AG09319 (cell line): ENCODE measurements at places on chromosomes 5 and 9.

DNA sequence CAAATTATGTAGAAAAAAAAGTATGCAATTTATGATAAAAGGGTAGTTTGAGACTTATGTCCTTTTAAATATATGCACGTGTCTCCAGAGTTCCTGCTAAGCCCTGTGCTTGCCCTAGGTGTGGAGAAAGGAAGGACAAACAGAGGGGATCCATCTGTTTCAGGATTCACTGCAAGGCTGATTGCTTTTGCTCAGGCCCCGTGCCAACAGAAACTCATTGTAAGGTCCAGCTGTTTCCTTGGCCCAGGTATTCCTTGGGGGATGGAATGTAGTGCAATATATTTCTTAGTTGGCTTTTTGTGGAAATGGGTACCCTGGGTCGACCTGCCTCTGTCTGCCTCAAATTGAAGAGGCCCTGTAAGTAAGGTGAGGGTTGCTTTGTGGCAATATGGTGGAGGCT is 268.6 kb upstream of the CLINT1 start:
- no peak for DNase-seq

DNA sequence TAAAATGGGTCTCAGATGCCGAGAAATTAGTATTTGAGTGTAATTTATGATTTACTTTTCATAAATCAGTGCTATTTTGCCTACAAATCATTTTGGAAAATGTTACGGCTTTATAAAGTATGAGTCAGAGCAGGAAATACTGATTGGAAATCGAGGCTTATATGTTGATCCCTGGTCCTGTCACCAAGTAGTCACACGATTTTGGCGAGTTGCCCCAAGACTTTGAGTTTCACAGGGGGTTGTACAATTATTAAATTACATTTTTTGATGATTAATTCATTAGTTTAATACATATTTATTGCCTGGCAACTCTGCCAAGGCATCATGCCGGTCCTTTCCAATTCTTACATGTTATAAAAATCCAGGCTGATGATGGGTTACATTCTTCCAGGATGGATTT is 443.9 kb upstream of the KLF4 start:
- no peak for DNase-seq

- DNase-seq: no peak
Measured at GRCh38 chr9:99911600-99911999, 5.1 kb downstream of the STX17 start.

DNA sequence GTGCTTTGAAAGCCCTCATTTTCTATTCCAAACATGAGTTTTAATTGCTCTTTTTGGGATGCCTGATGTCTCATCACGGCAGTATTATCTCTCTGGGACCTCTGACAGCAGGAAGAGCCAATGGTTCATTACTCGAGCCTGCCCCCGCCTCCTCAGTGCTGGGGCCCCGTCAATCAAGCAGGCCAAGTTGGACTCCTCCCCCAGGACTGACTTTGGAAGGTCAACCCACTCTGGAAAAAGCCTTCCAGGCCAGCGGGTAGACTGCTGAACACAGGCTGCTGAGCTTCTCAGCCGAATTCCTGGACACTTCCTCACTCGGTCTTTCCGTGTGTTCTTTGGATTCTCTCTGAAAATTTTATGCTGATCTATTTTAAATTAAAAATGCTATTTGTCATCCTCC is 9.5 kb upstream of the BARHL1 start:
- DNase-seq: no peak

DNA sequence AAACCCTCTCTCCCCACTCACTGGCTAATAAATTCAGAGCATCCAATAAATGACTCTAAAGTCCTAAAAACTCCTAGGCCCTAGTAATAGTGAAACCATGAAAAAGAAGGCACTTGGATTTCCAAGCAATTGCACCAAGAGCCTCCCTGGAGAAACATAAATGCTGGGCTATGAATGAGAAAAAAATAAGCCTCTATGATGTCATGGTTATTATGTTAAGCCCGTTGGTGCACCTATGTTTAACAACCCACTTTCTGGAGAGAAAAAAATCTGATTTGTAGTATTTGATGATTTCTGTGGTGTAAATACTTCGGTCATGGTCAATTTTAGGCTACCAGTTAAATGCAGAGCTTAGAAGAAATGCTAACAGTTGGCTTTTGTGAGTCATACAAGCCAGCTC is 8.4 kb downstream of the CFAP90 start:
- DNase-seq: no peak

GRCh38 chr9:77809552-77809951 is 161.4 kb upstream of the GNA14 start:
- DNase-seq: no peak

GRCh38 chr5:66796305-66797292 is 200.4 kb downstream of the MAST4 start:
- no peak for DNase-seq

GRCh38 chr9:105147110-105147871 is 97.2 kb upstream of the SLC44A1 start:
- no peak for DNase-seq

GRCh38 chr5:75510836-75511434 is 494 bp downstream of the CERT1 start:
- DNase-seq: no peak

GRCh38 chr9:88954066-88954465 is 37.2 kb upstream of the S1PR3 start:
- DNase-seq: no peak

DNA sequence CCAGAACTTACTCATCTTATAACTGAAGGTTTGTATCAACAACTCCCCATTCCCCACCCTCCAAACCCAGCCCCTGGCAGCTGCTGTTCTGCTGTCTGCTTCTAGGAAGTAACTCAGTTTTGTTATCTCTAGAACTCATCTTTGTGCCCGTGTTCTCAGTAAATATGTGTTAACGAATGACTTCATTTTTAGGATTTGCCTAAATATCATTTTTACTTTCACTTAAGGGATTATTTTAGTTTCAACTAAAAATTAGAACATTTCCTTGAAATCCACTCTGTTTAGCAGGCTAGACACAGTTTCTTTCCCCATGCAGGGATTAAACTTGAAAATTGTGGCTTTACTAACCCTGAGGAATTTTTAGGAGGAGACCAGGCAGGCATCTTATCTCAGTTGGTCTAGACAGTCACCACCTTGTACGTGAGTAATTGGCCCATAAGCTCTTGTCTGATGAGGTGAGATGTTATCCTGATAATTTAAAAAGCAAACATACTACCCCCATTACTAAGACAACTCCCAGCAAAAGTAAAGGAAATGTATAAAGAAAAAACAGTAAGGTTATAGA is 68.2 kb upstream of the TNFAIP8 start:
- no peak for DNase-seq

GRCh38 chr9:128161215-128161902 is 1.3 kb downstream of the BBLN start:
- no peak for DNase-seq

GRCh38 chr9:91736898-91737601 is 213.0 kb downstream of the ROR2 start:
- no peak for DNase-seq

GRCh38 chr9:107423540-107423939 is 66.0 kb downstream of the KLF4 start:
- no peak for DNase-seq

DNA sequence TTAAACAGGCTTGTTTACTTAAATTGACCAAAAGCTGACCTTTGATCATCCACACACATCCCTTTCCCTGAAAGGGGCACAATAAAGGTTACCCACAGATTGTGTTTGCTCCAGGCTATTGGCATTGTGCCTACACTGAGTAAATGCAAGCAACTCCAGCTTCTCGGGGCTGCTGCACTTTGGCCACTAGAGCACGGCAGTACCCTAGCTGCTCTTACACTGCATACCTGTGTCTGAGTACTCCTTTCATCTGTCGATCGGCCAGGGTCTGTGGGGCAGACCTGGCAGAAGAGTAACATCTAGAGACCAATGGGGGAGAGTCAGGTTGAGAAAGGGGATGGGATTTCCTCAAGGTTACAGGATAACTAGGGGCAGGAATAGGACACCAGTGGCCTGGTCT is 281.9 kb upstream of the NMUR2 start:
- no peak for DNase-seq

GRCh38 chr9:113991714-113992113 is 86.4 kb downstream of the AMBP start:
- DNase-seq: no peak

- peak; percentile 70 for DNase-seq
Measured at GRCh38 chr5:124748687-124749594, 2.5 kb upstream of the ZNF608 start.

DNA sequence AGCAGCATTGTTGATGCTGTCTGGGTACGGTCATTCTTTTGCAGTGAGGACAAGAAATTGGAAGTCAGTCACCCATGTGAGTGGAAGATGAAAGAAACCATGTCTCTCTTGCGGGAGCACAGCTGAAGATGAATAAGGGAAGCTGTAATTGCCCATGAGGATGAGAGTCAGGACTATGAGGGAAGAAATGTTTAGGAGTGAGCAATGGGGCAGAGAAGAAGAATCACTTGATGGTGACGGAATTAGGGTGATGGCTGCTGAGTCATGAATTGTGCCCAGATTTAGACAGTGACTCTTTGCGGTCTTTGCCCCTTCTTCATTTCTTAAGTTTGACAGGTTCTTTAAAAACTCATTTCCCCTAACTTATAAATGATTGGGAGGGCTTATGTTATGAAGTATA is 183.3 kb downstream of the MAST4 start:
- no peak for DNase-seq

DNA sequence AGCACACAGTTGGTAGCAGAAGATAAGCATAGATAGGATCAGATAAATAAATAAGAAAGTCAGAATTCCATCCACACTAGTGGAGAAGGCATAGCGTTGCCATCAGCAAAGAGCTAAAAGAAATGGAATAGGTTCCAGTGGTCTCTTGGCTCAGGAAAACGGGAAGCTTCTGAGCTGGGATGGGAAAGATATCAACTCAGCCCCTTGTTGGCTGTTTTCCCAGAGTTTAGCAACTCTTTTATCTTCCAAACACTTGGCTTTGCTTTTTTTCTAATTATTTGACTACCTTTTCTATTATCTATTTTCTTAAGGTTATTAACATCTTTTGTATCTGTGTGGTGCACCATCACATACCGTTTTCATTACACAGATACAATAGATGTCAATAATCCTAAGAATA is 445.7 kb upstream of the TRPC7 start:
- DNase-seq: no peak

DNA sequence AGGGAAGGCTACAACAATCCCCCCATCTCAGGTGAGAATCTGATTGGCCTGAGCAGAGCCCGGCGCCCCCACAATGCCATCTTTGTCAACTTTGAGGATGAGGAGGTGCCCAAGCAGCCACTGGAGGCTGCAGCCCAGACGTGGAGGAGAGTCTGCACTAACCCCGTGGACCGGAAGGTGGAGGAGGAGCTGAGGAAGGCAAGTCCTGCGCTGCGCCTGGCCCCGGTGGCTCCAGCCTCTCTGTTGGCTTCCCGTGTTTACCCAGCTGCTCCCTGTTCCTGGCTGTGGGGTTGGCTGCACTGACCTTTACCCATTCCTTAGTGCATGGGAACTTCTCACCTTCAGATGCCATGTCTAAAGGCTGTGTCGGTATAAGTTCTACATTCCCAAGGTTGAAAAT is 11.0 kb upstream of the CEL start:
- no peak for DNase-seq

DNA sequence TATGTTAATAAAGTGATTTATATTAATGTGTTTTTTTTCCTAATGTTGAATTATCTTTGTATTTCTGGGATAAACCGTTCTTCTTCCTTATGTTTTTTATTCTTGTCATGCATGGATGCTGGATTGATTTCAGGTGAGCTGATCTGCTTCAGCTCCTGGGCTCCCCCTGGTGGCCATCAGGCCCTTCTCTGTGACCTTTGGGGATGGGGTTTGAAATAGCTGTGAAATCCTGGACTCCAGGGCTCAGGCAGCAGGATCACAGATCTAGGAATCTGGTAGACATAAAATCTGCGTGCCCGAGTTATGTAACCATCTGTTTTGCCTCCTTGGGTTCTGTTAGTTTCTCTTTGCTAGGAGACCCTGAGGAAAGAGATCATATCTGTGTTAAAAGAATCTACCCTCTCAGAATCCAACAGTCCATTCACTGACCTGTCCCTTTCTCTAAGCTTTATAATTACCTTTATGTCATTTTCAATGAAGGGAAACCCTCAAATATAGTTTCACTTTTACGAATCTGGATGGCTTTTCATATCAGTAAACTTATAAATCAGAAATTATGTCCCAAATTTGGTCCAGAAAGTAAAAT is 12.2 kb upstream of the OR13J1 start:
- peak; percentile 47 for DNase-seq

GRCh38 chr5:91219091-91219802 is 163.9 kb downstream of the ARRDC3 start:
- peak; percentile 50 for DNase-seq

DNA sequence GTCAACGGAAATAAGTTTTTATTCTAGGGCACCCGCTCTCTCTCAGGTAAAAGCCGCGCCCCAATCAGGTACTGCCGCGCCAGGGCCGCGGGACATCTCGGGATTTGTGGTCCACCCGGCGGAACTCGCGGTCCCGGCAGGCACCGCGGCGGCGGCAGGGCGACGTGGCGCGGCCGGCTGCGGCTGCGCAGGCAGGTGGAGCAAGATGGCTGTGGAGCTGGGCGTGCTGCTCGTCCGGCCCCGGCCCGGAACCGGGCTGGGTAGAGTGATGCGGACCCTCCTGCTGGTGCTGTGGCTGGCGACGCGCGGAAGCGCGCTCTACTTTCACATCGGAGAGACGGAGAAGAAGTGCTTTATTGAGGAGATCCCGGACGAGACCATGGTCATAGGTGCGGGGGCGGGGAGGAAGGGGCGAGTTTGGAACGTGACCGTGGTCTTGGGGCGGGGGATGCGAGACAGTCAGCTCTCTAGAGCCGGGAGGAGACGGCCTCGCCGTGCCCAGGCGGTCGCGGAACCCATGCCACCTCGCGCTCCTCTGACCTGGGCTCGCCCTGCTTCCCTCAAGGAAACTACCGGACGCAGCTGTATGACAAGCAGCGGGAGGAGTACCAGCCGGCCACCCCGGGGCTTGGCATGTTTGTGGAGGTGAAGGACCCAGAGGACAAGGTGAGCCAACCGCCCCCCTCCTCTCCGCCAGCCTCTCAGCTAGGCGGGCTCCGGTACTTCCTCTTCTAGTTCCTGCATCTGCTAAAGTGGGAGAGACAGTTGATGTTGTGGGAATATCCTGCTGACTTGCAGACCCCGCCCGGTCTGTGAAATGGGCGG is at the start of gene TMED9:
Gene TMED9 (plus strand): TSS at position 194 of the 825 bp plus-strand sequence. CDS start 12 bp downstream, at position 206.
- no peak for DNase-seq

DNA sequence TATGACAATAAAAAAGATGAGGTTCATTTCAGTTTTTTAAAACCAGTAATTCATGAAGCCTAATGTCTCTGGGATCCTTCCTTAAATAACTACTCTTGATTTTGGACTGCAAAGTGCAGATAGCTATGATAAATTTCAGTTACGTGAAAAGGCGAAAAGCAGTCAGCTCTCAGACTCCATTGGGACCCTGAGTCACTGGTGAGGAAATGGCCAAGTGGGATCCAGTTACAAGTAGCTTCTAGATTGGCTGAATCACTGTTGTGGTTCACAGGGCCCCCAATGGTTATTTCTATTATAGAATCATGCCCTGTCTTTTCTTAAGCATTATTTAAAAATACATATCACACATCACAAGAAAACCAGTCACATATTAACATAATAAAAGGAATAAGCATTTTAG is 31.1 kb upstream of the PPP3R2 start:
- no peak for DNase-seq
